Left cardiac atrium (tissue), 4 donors: ENCODE measurements at places on chromosomes 6 and 20. TPM values are rescaled to one million over a fixed set of nuclear protein-coding genes. Genes with fewer than 3 reads are reported as not detected.

Gene PLCB1
- total RNA-seq = 25.9 TPM

GRCh38 chr6:6851059-6851948 lies 256.5 kb upstream of the RREB1 start:
- DNase-seq = peak; percentile 41

DNA sequence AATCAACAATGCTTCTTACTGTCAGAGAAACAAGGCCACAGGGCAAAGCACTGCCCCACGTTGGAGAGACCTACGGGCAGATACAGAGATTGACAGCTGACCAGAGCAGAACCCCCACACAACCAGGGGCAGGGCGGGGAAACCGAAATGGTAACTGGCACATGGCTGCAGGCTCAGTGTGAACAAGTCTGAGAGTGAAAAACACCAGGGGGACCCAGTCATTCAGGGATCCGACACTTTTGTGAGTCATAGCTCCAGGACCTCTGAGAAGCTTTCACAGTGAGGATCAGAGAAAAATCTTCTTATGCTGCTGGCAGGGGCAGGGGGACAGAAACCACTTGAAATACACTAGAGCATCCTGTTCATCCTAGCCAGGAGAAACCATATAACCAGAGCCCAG lies 254.2 kb downstream of the C6orf118 start:
- no peak for DNase-seq

DNA sequence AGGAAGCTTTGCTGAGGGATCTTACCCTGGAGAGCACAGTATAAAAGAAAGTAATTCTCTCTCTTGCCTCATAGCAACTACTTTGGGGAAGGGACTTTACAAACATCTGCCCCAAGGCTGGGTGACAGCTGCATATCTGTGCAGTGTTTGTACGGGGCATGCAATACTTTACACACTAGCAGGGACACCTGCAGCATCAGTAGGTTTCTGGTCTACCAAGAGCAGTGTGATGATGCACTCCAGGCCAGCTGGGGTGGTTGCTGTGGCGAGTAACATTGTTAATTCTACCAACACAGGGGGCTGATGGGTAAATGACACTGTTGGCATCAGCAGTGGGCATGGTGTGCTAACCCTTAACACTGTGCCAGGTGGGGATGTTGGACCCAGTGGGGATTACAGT lies 48.0 kb downstream of the ADTRP start:
- DNase-seq = no peak

DNA sequence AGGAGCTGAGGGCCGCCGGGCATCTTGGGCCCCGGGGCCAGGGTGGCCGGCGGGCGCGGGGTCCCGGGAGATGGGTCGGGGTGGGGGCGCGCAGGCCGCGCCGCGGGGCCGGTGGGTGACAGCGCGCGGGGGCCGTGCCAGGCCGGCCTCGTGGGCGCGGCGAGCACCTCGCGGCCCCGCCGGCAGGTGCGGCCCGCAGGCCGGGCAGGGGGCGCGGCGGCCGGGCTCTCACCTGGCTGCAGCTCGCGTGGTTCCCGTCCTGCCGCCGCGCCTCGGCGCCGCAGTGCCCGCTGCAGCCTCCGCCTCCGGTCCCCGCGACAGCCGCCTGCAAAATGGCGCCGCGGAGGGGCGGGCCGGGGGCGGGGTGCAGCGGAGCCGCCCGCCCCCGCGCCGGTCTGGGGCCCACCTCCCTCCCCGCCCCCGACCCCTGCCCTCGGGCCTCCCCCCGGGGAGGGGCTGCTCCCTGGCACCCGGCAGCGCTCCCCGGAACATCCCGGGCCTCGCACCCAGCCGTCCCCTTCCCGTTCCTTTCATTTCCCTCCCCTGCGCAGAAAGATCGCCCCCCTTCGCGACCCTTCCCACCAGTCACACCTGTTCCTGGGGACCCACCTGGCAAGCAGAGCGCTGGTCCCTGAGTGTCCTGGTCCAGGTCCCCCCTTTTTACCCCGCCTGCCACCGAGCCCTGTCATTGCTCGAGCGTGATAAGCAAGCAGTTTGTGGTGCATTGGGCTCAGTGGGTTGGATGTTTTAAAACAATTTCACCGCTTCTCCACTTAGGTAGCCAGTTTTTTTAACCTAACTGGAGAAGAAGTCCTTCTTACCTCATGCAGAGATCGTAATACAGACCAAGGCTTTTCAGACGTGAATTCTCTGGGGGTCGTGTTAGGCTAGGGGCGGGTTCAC lies at the start of gene SLC23A2:
SLC23A2 (minus strand) TSS at position 337 of the 903 bp plus-strand sequence. CDS start 68,948 bp downstream, outside the sequence.
- peak; percentile 61 for DNase-seq

- no peak for DNase-seq
Measured at GRCh38 chr6:91242614-91242949, 655.7 kb upstream of the MAP3K7 start.

DNA sequence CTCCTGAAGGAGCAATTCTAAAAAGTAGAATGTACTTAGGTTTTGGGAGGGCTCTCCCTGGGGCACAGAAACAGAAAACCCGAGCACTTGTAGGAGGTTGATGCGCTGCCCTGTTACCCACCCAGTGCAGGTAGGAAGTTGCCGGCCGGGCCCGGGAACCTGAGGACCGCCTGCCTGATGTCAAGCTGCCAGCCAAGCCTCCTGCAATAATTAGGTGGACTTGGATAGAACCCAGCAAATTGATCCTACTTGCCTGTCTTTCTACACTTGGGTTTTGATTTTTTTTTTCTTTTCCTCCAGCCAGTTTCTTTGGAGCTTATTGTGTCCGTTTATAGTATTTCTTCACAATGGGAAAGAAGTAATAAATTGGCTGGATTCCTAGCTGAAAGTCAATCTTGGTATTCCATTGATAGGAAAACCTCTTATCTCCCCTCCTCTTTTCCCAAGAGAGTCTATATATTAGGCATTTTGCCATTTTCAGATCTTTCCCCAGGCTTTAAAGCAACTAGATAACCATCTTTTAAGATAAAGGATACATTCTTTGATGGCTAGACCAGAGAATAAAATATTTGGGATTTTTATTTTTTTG lies 78.3 kb upstream of the FYN start:
- DNase-seq = no peak

GRCh38 chr6:170438402-170438753 lies 114.7 kb downstream of the PSMB1 start:
- DNase-seq = peak; percentile 89
